Mammary microvascular endothelial cell (primary cell): ENCODE measurements at places on chromosomes 7 and 10. TPM values are rescaled to one million over a fixed set of nuclear protein-coding genes. Genes with fewer than 3 reads are reported as not detected.

Gene CLEC5A
- total RNA-seq, result not detected in 2 replicates

Gene ACSL5
- total RNA-seq, result 64.3 and 64.8 TPM in 2 replicates

Gene ALOX5
- total RNA-seq, result not detected in 2 replicates

Gene CUBN
- 2.0 and 6.8 TPM in 2 replicates for total RNA-seq

Gene SEC24C
- 75.7 and 77.4 TPM in 2 replicates for total RNA-seq

Gene FAM25A
- not detected in 2 replicates for total RNA-seq

Gene MGAM2
- total RNA-seq, result not detected in 2 replicates

Gene FFAR4
- not detected in 2 replicates for total RNA-seq

Gene CSGALNACT2
- total RNA-seq, result 12.9 and 14.9 TPM in 2 replicates

Gene DRGX
- total RNA-seq, result not detected in 2 replicates

Gene PLA2G12B
- total RNA-seq, result not detected in 2 replicates

Gene VSTM2A
- total RNA-seq, result not detected in 2 replicates

Gene MALRD1
- total RNA-seq, result not detected in 2 replicates

Gene BLNK
- not detected in 2 replicates for total RNA-seq

Gene SAMD9L
- 35.8 and 40.4 TPM in 2 replicates for total RNA-seq

Gene C10orf62
- total RNA-seq, result not detected in 2 replicates

Gene SEMA3C
- total RNA-seq, result not detected in 2 replicates

Gene EBF3
- 11.9 and 13.4 TPM in 2 replicates for total RNA-seq

Gene MMP21
- total RNA-seq, result 0.07 TPM in 1 of 2 replicates, not detected in the other

Gene RNLS
- total RNA-seq, result 1.4 and 2.9 TPM in 2 replicates

Gene SLC26A4
- total RNA-seq, result 1.1 and 1.3 TPM in 2 replicates

Gene TLX1
- not detected in 2 replicates for total RNA-seq

Gene PLEKHA1
- total RNA-seq, result 34.0 and 34.8 TPM in 2 replicates

Gene STEAP4
- not detected in 2 replicates for total RNA-seq

Gene NPFFR1
- not detected in 2 replicates for total RNA-seq

Gene RAB11FIP2
- 6.7 and 9.5 TPM in 2 replicates for total RNA-seq

Gene FKBP6
- total RNA-seq, result not detected in 2 replicates

Gene EGR2
- not detected in 2 replicates for total RNA-seq

Gene LRRN3
- 0.05 TPM in 1 of 2 replicates, not detected in the other for total RNA-seq

Gene ENTPD1
- 3.5 and 6.2 TPM in 2 replicates for total RNA-seq

Gene DKK1
- total RNA-seq, result 148 and 166 TPM in 2 replicates

Gene CEP55
- 83.6 and 85.5 TPM in 2 replicates for total RNA-seq

Gene C10orf105
- not detected in 2 replicates for total RNA-seq

Gene TUBB8
- 0.13 TPM in 1 of 2 replicates, not detected in the other for total RNA-seq

Gene RAB19
- not detected in 2 replicates for total RNA-seq

Gene CDNF
- 0.44 and 1.1 TPM in 2 replicates for total RNA-seq

Gene CLIP2
- total RNA-seq, result 29.5 and 30.0 TPM in 2 replicates

Gene ITGB8
- 0.34 and 0.67 TPM in 2 replicates for total RNA-seq
